ENCODE measurements at places on chromosomes 7 and 10. TPM values are rescaled to one million over a fixed set of nuclear protein-coding genes. Genes with fewer than 3 reads are reported as not detected.

DNA sequence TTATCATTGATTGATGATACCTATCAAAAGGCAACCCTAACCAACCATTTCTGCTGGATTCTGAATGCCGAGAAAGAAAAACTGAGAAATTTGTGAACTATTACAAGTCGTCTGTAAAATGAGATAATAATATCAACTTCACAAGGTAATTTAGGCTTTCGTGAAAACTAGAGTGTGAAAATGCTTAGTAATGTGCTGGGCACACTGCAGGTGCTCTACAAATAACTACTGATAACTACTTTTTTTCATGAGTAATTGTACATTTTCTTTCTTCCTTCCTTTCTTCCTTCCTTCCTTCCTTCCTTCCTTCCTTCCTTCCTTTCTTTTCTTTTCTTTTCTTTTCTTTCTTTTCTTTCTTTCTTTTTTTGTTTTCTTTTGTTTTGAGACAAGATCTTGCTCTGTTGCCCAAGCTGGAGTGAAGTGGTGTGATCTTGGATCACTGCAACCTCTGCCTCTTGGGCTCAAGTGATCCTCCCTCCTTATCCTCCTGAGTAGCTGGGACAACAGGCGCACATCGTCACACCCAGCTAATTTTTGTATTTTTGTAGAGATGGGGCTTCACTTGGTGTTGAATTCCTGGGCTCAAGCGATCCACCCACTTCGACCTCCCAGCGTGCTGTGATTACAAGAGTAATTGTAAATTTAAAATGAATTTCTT is 42.9 kb downstream of the BMPR1A start:
- DNase-seq: no peak

DNA sequence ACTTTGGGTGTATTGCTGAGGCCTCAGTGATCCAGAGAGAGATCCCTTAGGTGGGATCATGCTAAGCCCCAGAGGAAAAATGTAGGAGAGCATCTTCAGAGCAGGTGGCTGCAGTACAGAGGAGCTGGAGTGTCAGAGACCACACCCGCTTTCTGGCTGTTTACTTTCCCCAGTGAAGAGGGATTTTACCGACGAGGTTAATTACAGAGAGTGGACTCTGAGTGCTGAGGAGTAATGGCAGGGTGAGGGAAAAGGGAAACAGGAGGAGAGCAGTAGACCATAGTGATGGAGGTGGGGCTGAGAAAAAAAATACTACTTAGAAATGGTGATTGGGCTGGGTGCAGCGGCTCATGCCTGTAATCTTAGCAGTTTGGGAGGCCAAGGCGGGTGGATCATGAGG is 43.3 kb upstream of the HBP1 start:
- no peak for DNase-seq

GRCh38 chr7:135075716-135076115 is 72.2 kb upstream of the TMEM140 start:
- DNase-seq: no peak

DNA sequence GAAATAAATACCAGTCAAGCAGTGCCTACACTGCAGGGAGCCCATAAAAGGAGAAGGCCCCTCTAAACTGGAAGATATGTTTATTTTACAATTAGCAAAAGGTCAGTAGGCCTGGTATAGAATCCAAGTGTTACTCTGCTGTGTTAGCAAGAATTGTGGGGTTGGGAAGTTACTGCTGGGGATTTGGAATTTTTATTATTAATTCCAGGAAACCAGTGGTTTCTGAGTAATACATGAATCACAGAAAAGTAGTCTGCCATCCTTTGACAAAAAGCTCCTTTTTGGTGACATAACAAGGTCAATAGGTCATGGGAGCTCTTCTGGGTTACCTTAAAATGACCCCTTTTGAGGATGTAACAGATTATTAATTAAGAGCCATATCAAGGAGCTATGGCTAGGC is 67.4 kb downstream of the ZNF92 start:
- DNase-seq: no peak

GRCh38 chr10:61463035-61463909 is 10.1 kb upstream of the TMEM26 start:
- no peak for DNase-seq

- DNase-seq: no peak
Observed at GRCh38 chr10:7485799-7486198, 75.0 kb upstream of the SFMBT2 start.

- no peak for DNase-seq
Observed at GRCh38 chr10:113053091-113053490, 103.0 kb downstream of the TCF7L2 start.

DNA sequence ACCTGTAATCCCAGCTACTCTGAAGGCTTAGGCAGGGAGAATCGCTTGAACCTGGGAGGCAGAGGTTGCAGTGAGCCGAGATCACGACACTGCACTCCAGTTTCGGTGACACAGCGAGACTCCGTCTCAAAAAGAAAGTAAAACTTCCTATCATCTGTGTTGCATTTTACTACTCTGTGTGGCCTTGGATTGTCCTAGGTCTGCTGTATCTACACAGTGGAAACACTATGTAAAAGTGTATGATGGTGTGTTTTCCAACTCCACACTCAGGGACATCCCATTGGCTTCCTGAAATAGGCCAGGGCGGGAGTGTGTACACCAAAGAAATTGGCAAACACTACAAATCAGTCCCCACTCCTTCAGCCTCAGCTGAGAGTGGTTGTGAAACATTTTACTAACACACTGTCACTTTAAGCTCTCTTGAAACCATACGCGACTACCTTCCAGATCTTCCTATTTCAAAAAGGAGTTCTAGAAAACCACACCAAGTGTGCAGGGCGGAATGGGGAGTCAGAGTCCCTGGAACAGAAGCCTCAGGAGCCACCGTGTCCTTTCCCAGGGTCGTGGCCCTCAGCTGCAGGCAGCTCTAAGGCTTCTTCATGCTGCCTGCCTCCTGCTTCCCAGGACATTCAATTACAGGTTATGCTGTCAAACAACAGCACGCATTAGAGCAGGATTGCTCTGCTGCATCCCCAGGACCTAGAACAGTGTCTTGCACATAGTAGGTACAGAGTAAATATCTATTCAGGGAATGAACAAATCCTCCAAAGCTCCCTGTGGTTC is 275.4 kb downstream of the PARD3 start:
- DNase-seq: no peak

DNA sequence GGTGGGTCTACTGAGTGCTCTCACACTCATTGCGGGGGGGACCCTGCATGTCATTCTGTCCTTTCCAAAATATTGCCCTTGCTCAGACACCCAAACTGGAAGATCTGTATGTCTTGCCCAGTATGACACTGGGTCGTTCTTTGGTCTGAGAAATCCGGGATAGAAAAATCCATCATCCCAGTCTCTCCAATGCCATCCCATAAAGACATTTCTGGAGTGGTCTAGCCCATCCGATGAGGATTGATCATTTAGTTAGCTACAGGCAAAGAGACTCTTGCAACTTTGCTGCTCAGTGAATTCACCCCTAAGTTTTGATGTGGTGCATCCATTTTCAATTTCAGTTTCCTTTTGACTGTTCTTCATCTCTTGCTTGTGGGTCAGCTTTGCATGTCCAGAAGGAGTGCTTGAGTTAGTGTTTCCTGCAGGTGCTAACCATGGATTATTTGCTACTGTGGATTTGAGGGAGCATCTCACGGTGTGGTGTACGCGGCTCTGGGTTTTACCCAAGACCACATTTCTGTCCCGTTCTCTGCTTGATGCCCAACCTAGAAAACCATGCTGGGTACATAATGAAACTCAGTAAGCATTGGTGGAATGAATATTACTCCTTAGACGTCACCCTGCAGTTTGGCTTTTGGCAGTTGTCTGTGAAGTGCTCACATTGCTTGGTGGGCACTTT is 247.0 kb upstream of the MKI67 start:
- DNase-seq: no peak

Gene MET
- 48.3 TPM for polyA plus RNA-seq

Gene ABLIM1
- polyA plus RNA-seq: 102 TPM

Gene GSTO1
- 102 TPM for polyA plus RNA-seq

Gene HNRNPH3
- polyA plus RNA-seq: 409 TPM

Gene NRP1
- 160 TPM for polyA plus RNA-seq

Gene DNAH11
- 2.2 TPM for polyA plus RNA-seq

Gene KLHDC10
- 49.6 TPM for polyA plus RNA-seq

Gene TMEM225B
- 2.5 TPM for polyA plus RNA-seq

Gene CRTAC1
- polyA plus RNA-seq: 22.0 TPM

All from right renal cortex interstitium (tissue), 3 donors.